Activated naive CD8-positive, alpha-beta T cell treated with anti-CD3 and anti-CD28 coated beads for 36 hours (primary cell): ENCODE measurements at places on chromosomes 13 and 19. TPM values are rescaled to one million over a fixed set of nuclear protein-coding genes. Genes with fewer than 3 reads are reported as not detected.

GRCh38 chr13:51959773-51960172, 51.5 kb downstream of the ATP7B start:
- DNase-seq = peak; percentile 22

- no peak for DNase-seq
Measured at GRCh38 chr19:50498219-50499056, 12.6 kb downstream of the JOSD2 start.

DNA sequence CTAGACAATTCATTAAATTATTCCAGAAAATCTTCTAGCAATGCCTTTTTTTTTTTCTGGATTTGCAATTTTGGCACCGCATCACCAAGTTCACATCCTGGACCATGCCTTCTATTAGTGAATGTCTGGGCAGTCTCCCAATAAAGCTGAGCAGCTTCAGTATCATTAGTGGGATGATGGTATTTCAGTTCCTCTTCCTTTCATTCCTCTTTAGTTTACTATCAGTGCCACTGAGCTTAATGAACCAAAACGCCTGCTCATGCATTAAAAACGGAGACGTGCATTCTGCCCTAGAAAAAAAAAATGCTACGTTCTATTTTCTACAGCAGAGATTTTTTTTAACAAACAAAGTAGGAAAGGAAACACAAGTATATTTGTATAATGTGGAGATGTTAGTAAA, 343.0 kb downstream of the PCDH9 start:
- no peak for DNase-seq

- no peak for DNase-seq
Measured at GRCh38 chr13:37094840-37095239, 10.6 kb downstream of the CSNK1A1L start.

DNA sequence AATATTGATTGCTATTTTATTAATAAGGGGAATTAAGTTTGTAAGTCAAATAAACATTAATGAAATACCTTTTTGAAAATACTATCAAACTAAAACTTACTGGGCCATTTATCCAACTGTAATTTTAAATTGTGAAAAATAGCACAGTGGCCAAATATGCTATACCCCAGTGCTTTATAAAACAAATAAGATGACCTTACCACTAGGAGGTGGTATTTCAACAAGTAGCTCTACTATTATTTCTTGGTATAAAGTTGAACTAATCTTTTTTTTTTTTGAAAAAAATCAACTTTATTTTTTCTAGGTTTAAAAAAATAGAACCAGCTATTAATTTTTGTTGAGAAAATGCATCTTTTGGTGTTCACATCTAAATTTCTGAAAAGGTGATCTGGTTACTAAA, 14.7 kb downstream of the LACC1 start:
- no peak for DNase-seq

- no peak for DNase-seq
Measured at GRCh38 chr13:62932256-62932883, 1516.7 kb upstream of the PCDH20 start.

GRCh38 chr13:102405499-102406100, 3.8 kb upstream of the FGF14 start:
- no peak for DNase-seq

GRCh38 chr19:29806098-29806866, 5.5 kb upstream of the CCNE1 start:
- DNase-seq = no peak

DNA sequence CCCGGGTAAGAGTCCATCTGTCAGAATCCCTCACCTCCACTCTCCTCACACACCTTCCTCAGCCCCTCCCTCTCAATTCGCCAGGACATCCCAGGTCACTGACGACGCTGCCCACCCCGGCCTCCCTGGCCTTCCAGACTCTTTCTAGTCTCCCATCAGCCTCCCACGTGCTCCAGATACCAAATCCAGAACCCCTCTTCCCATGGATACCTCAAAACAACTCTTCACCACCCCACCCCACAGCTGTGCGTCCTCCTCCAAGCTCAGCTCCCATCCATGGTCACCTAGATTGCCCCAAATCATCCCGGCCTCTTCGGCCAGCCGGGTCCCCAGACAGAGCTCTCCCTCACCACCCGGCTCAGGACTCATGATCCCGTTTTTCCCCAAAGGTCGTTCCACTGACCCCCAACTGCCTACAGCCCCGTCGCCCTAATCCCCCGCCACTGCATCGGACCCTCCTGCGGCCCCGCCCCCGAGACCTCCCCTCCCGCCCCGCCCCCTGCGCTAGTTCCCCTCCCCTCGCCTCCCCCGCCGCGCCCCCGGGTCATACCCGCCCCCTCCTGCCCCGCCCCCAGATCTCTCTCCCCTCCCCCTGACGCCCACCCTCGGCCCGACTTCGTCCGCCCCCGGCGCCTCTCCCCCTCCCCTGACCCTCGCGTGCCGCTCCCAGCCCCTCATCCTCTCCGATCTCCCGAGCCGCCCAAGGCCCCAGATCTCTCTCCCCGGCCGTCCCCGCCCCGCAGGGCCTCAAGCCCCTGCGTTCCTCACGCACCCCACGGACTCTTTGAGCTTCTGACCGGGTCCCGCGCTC, 546 bp downstream of the UBXN6 start:
- peak; percentile 36 for DNase-seq

- no peak for DNase-seq
Measured at GRCh38 chr13:106484537-106485193, 50.8 kb downstream of the EFNB2 start.

GRCh38 chr13:31920727-31921100, 110.9 kb upstream of the FRY start:
- no peak for DNase-seq

DNA sequence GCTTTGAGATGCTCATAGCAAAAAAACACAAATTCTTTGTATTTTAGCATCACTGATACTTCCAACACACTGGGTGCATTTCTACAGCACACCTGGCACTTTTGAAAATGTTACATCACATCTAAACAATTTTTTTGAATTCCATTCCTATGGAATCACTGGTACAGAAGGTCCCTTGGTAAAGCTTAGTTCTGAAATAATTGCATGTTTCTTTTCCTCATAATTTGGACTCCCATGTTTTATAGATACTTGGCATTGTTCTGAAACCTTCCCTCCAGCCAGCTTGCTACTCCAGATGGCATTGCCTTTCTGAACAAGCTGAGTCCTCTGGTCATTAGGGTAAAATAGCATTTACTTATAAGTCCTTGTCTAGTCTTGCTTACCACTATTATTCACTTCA, 481.3 kb upstream of the GPC6 start:
- DNase-seq = no peak

GRCh38 chr13:50292081-50292480, 276.8 kb downstream of the KCNRG start:
- no peak for DNase-seq

DNA sequence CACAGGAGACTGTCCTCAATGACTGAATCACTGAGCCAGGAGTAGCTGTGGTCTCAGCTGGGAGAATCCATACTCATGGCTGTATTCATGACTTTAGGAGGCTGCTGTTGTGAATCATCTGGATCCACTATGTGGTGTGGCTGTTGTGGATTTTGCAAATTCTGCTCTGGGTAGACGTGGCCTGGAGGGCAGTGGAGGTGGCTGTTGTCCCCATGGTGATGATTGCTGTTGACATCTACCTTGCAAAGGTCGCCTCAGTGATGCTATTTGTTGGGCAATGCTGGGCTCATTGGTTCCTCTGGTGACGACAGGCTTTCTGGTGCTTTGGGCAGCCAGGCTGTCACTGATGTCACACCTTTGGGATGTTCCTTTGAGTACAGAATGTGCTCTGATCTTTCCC, 23.9 kb downstream of the MUC16 start:
- DNase-seq = no peak

DNA sequence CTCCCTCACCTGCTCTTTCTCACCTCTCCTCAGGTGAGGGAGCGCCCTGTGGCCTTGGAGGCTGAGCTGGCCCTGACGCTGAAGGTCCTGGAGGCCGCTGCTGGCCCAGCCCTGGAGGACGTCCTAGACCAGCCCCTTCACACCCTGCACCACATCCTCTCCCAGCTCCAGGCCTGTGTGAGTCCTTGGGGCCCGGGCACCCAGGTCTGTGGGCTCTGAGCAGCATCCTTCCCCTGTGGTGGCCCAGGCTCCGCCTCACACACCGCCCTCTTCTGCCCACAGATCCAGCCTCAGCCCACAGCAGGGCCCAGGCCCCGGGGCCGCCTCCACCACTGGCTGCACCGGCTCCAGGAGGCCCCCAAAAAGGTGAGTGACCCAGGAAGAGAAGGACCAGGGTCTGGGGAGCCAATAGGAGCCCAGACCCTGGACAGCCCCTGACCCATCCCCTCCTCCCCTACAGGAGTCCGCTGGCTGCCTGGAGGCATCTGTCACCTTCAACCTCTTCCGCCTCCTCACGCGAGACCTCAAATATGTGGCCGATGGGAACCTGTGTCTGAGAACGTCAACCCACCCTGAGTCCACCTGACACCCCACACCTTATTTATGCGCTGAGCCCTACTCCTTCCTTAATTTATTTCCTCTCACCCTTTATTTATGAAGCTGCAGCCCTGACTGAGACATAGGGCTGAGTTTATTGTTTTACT, 1.9 kb downstream of the IFNL1 start:
- peak; percentile 61 for DNase-seq

- no peak for DNase-seq
Measured at GRCh38 chr19:8423817-8424223, 10.7 kb downstream of the MARCHF2 start.

- DNase-seq = no peak
Measured at GRCh38 chr13:98919566-98919965, 58.3 kb downstream of the DOCK9 start.

- DNase-seq = no peak
Measured at GRCh38 chr19:16385821-16386220, 61.2 kb downstream of the KLF2 start.

DNA sequence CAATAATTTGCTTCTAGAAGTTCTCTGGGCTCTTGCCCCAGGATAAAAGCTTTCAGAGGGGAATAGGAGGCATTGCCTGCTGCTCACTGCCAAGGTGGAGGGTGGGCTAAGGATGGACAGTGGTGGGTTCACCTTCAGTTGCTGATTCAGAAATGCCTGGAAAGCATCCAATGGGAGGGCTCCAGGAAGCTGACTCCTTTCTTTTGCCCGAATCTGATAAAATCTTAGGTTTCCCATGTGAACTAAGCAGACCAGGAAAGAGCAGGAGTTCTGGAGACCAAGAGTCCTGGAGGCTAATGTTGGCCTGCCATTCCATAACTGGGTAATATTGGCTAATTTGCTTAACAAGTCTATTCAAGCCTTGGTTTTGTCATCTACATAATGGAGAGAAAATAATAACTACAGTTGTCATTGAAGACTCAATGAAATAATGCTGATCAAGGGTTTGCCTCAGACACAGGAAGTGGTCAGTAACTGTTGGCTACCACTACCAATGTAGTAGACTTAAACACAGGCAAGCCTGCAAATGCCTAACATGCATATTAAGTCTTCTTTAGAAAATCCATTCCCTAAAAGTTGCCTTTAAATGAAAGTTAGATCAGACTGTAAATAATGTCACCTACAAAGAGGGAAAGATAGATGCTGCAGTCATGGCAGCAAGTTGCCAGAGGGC, 528.4 kb upstream of the NBEA start:
- DNase-seq = no peak

- no peak for DNase-seq
Measured at GRCh38 chr19:9757544-9758501, 10.7 kb downstream of the ZNF846 start.

GRCh38 chr13:103188713-103189326, 122.6 kb upstream of the SLC10A2 start:
- no peak for DNase-seq

DNA sequence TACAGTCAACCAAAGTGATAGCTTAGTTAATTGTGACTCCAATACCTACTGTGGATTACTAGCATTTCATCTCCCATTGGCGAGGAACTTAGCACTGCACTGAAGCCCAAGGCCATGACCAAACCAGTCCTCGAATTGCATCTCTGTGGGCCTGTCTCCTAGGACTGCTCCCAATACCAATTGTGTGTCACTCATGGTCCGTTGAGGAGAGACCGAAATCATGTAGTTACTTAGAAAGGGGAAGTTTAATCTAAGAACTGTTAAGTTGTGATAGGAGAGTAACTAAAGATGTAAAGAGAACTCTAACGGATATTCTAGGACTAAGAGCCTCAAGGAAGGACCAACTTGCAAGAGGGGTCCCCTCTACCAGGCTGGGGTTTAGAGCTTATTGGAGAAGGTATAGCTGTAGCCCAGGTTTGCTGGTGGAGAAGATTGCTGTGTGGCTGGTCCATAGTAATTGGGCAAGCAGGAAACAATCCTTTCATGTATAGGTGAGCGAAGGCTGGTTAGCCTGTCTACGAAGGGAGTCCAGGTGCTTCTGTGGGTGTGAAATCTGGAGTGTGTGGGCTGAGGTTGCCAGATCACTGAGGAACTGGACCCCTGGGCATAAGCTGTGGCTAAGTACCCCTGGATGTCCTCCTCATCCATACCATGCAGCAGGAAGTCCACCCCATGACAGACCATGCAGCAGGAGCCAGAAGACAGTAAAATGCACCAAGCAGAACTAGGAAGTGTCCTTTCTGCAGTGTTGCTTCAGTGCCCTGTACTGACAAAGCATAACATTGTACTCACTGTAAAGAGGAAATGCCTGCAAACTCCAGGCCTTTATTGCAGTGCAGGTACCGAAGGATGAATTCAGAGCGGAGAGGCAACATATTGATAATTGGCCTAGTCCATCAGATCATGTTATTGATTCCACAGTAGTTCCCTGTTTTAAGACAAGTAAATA, 30.8 kb downstream of the DNAJC3 start:
- DNase-seq = no peak

- no peak for DNase-seq
Measured at GRCh38 chr19:46492841-46493235, 2.8 kb downstream of the PNMA8B start.

- DNase-seq = no peak
Measured at GRCh38 chr19:14400951-14401431, 18.1 kb downstream of the DDX39A start.

DNA sequence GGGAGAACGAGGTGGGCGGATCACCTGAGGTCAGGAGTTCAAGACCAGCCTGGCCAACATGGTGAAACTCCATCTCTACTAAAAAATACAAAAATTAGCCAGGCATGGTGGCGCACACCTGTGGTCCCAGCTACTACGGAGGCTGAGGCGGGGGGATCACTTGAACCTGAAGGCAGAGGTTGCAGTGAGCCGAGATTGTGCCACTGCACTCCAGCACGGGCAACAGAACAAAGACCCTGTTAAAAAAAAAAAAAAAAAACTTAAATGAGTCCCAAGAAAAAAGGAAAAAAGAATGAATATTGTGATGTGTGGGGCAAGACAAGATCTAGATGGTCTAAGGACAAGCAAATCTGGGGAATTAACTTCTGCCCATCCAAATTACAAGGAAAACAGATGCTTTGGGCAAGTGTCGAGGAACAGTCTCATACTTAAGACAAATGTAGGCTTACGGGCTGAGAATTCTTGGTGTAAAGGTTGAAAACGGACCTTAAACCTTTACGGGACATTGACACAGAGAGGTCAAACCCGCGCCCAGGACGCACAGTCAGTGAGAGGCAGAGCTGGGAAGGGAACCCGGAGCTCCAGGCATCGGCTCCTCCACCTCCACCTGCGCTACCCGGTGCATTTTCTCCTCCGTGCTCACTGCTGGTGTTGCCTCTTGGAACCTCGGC, 656 bp upstream of the ZNF324 start:
- no peak for DNase-seq

GRCh38 chr13:72062566-72062965, 195.6 kb upstream of the DACH1 start:
- DNase-seq = no peak

Gene TEX101
- total RNA-seq = not detected

Gene LILRB3
- total RNA-seq = not detected

Gene CEACAM3
- not detected for total RNA-seq

Gene CEACAM21
- total RNA-seq = 37.5 TPM

Gene CLEC17A
- 0.64 TPM for total RNA-seq

Gene FCGBP
- 8.0 TPM for total RNA-seq

Gene GAPDHS
- total RNA-seq = not detected

Gene PRMT1
- total RNA-seq = 538 TPM

Gene MATK
- total RNA-seq = 32.1 TPM

Gene KLK15
- not detected for total RNA-seq

Gene UBE2M
- total RNA-seq = 162 TPM

Gene SYNGR4
- total RNA-seq = 0.31 TPM
